ENCODE measurements at places on chromosomes 11 and 22. TPM values are rescaled to one million over a fixed set of nuclear protein-coding genes. Genes with fewer than 3 reads are reported as not detected.
A peak's percentile ranks its signal among the peaks of the same experiment; 100 is the strongest.

The MPPED2 gene
- not detected for total RNA-seq

The ABCC8 gene
- total RNA-seq, result not detected

The POGLUT3 gene
- 31.7 TPM for total RNA-seq

The CALCA gene
- not detected for total RNA-seq

The NFAM1 gene
- total RNA-seq, result not detected

The TPCN2 gene
- 3.4 TPM for total RNA-seq

The MAPK8IP1 gene
- total RNA-seq, result 6.9 TPM

The GRAP2 gene
- total RNA-seq, result not detected

The SLC5A1 gene
- not detected for total RNA-seq

The TMEM191B gene
- total RNA-seq, result 0.28 TPM

The RNH1 gene
- 143 TPM for total RNA-seq

The SCGB1D4 gene
- not detected for total RNA-seq

- H3K4me1 ChIP-seq, result no peaks in the 10 kb centered on the region
- DNase-seq, result no peak
- H3K36me3 ChIP-seq, result peaks cover 45% of the 10 kb centered on the region
- H3K27me3 ChIP-seq, result no peaks in the 10 kb centered on the region
- H3K27ac ChIP-seq, result no peak overlapping the region
- no peak overlapping the region for H3K4me3 ChIP-seq
These were observed 46.2 kb upstream of the CTTN start for GRCh38 chr11:70352100-70352499.

GRCh38 chr11:71324788-71325417 is 72.5 kb upstream of the SHANK2 start:
- H3K27ac ChIP-seq, result no peak overlapping the region
- H3K4me3 ChIP-seq, result no peak overlapping the region
- H3K27me3 ChIP-seq, result peaks cover 17% of the 10 kb centered on the region
- H3K4me1 ChIP-seq, result no peaks in the 10 kb centered on the region
- no peak for DNase-seq

GRCh38 chr11:27658535-27659236 is 41.6 kb downstream of the BDNF start:
- no peak overlapping the region for H3K4me3 ChIP-seq
- H3K4me1 ChIP-seq, result peaks cover 17% of the 10 kb centered on the region
- H3K36me3 ChIP-seq, result peaks cover 52% of the 10 kb centered on the region
- no peak for DNase-seq

GRCh38 chr11:13135385-13136271 is 126.5 kb downstream of the RASSF10 start:
- H3K4me3 ChIP-seq, result no peak overlapping the region
- DNase-seq, result peak; percentile 90
- H3K27ac ChIP-seq, result no peak overlapping the region
- H3K27me3 ChIP-seq, result no peaks in the 10 kb centered on the region
- H3K36me3 ChIP-seq, result no peaks in the 10 kb centered on the region

DNA sequence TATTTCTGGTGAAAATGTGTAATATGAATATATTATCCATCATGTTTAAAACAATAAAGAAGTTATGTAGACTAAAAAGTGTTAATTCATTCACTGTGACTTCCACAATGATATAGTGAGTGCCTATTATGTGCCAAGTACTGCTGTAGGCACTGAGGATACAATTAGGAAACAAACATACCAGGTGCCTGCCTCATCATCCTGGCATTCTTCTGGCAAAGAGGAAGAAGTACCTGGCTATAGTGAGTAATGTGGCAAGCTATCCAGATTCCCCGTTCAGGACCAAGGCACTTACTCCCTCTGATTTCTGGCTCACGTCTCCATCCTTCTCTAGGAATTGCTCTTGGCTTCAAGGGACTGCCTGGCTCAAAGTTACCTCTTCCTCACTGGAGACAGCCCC is 77.5 kb upstream of the CLMP start:
- H3K27ac ChIP-seq, result no peak overlapping the region
- DNase-seq, result no peak
- no peaks in the 10 kb centered on the region for H3K4me1 ChIP-seq

DNA sequence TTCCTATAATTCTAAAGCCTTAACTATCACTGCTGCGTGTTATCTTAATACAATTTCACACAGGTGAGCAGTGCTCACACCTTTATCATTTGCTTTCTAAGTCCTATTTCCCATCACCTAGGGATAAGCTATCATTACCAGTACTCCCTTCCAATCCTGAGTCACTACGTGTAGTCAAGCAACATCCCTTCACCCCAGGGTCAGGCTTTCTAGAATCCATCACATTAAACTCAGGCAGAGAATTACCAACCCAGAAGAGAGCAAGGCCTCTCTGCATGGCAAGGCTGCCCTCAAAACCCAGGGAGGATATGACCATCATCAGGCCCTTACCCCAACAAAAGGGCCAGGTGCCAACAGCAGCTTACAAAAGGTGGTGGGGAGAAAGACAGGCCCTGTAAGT is 9.8 kb downstream of the PACSIN2 start:
- H3K36me3 ChIP-seq, result no peaks in the 10 kb centered on the region
- peaks cover 47% of the 10 kb centered on the region for H3K4me1 ChIP-seq
- no peak overlapping the region for H3K4me3 ChIP-seq
- peak overlapping the region; percentile 11 for H3K27ac ChIP-seq
- DNase-seq, result no peak
- H3K27me3 ChIP-seq, result no peaks in the 10 kb centered on the region

DNA sequence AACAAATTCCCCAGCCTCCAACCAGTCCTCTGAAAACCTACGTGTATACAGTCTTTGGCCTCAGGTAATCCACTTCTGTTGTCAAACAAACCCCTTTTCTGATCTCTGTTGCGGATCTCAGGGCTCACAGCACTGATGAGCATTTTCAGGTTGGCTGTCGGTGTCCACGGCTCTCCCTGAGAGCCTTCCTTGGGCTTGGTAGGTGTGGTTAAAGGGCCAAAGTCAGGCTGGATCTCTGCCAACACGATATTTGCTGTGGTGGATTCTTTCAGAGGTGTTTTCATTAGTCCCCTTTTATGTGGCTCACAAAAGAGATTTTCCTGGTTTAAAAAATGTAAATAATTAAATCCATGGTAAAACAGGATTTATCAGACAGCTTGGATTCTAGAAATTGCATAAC is 2.9 kb downstream of the E2F8 start:
- H3K4me3 ChIP-seq, result no peak overlapping the region
- peaks cover 2% of the 10 kb centered on the region for H3K4me1 ChIP-seq
- H3K36me3 ChIP-seq, result no peaks in the 10 kb centered on the region
- H3K27ac ChIP-seq, result no peak overlapping the region
- DNase-seq, result no peak

DNA sequence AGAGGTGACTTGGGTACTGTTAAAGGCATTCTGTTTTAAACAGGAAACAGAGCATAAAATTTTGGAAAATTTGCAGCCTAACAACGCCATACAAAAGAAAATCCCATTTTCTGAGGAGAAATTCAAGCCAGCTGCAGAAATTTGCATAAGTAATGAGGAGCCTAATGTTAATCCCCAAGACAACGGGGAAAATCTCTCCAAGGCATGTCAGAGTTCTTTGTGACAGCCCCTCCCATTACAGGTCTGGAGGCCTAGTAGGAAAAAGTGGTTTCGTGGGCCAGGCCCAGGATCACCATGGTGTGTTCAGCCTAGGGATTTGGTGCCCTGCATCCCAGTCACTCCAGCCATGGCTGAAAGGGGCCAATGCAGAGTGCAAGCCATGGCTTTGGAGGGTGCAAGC is 1333.1 kb upstream of the TENM4 start:
- H3K36me3 ChIP-seq, result no peaks in the 10 kb centered on the region
- no peak for DNase-seq
- H3K27ac ChIP-seq, result no peak overlapping the region
- H3K27me3 ChIP-seq, result no peaks in the 10 kb centered on the region

GRCh38 chr11:119149018-119149785 is at the start of gene ABCG4:
TSS of gene ABCG4 (plus strand) at chr11:119149052. CDS start at chr11:119149966, 914 bp downstream.
- peaks cover 49% of the 10 kb centered on the region for H3K27me3 ChIP-seq
- peak within 1 kb of the TSS; percentile 66 for H3K4me3 ChIP-seq
- H3K27ac ChIP-seq, result no peak within 1 kb of the TSS
- DNase-seq, result no peak
- no peaks in the 10 kb centered on the region for H3K36me3 ChIP-seq
- H3K4me1 ChIP-seq, result 0 out of 2 replicates have a peak, but pooled peaks cover 2% of the 10 kb centered on the region

DNA sequence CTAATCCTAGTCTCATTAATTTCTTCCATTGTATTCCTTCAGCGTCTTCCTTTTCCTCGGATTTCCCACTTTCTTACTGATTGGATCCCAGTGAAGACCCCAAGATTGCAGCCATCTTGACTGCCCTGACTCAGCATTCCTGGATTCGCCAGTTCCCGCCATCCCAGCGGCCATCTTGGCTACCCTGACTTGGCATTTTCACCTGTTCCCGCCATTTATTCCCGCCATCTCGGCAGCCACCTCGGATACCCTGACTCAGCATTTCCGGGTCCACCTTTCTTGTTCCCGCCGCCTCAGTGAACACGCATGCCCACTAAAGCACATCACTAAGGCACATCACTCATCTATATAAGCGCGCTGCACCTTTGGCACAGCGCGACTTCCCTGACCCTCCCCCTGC is 13.8 kb upstream of the OR56A3 start:
- H3K4me1 ChIP-seq, result no peaks in the 10 kb centered on the region
- no peak for DNase-seq
- H3K36me3 ChIP-seq, result no peaks in the 10 kb centered on the region
- H3K27me3 ChIP-seq, result no peaks in the 10 kb centered on the region
- H3K4me3 ChIP-seq, result no peak overlapping the region

GRCh38 chr11:2084721-2085120 is 54.5 kb downstream of the IGF2 start:
- no peaks in the 10 kb centered on the region for H3K27me3 ChIP-seq
- H3K4me3 ChIP-seq, result no peak overlapping the region
- no peaks in the 10 kb centered on the region for H3K4me1 ChIP-seq
- no peaks in the 10 kb centered on the region for H3K36me3 ChIP-seq
- no peak overlapping the region for H3K27ac ChIP-seq

GRCh38 chr11:65549096-65549495 is 9.1 kb downstream of the LTBP3 start:
- no peak for DNase-seq
- H3K4me1 ChIP-seq, result no peaks in the 10 kb centered on the region
- H3K4me3 ChIP-seq, result no peak overlapping the region
- peaks cover 50% of the 10 kb centered on the region for H3K36me3 ChIP-seq

- H3K4me3 ChIP-seq, result no peak overlapping the region
- H3K4me1 ChIP-seq, result peaks cover 3% of the 10 kb centered on the region
- no peak overlapping the region for H3K27ac ChIP-seq
- H3K36me3 ChIP-seq, result no peaks in the 10 kb centered on the region
- DNase-seq, result no peak
These were observed 12.3 kb downstream of the PRR33 start for GRCh38 chr11:1879342-1879940.

DNA sequence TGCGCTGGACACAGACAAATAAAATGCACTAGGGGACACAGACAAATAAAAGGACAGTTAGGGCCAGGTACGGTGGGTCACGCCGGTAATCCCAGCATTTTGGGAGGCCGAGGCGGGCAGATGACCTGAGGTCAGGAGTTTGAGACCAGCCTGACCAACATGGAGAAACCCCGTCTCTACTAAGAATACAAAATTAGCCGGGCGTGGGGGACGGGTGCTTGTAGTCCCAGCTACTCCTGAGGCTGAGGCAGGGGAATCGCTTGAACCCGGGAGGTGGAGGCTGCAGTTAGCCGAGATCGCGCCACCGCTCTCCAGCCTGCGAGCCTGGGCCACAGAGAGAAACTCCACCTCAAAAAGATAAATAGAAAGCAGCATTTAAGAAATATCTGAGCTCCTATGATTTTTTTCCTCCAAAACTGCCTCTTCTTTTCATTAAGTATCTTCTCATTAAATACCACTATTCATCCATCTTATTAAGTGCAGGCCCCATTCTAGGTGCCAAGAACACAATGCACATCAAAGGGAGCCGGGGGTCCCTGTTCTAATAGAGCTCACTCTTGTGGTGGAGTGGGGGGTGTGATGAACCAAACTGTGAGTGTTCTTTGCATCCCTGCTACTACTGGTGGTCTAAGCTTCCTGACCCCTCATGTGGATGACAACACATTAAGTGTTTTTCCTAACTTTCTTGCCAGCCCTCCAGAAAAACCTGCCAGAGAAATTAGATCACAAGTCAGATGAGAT is 766 bp upstream of the ZNHIT2 start:
- peaks cover 19% of the 10 kb centered on the region for H3K36me3 ChIP-seq
- H3K4me3 ChIP-seq, result no peak overlapping the region
- DNase-seq, result no peak
- H3K27ac ChIP-seq, result no peak overlapping the region
- no peaks in the 10 kb centered on the region for H3K27me3 ChIP-seq

DNA sequence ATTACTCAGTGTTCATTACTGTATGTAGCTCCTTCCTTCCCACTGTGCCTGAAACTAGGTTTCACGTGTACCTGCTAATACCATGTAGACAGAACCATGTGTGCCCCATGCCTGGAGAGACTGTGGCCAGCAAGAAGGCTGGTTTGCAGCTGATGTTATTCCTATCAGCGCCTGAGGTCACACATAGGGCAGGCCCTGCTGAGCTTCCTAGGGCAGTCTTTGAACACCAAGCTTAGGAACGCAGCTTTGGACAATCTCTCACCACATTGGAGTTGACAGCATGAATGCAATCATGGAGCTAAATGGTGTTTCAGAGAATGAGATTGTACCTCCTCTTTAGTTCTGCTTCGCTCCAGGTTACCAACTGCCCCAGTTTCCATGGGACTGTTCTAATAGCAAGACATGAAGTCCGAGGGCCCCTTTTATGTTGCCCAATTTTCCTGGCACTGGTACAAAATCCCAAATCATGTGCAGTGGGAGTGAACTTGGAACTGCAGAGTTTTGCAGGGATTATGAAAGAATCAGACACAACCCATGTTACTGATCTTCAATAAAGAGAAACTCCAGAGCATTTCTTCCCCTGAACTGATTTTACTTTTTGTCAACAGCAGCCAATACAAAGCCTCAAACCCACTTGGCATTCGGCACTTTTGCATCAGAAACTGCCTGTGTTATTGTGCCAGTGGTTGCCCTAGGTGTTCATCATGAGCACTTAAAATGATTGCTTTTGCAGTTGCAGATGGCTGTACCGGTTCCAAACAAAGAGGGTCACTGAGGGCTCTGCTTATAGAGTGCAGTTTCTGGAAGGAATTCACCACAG is 154.2 kb upstream of the TTC12 start:
- no peak overlapping the region for H3K27ac ChIP-seq
- DNase-seq, result no peak
- no peaks in the 10 kb centered on the region for H3K36me3 ChIP-seq

- H3K4me3 ChIP-seq, result no peak overlapping the region
- H3K36me3 ChIP-seq, result peaks cover 9% of the 10 kb centered on the region
- H3K27ac ChIP-seq, result no peak overlapping the region
- no peaks in the 10 kb centered on the region for H3K27me3 ChIP-seq
- DNase-seq, result no peak
These were observed 31.7 kb downstream of the METTL15 start for GRCh38 chr11:28139841-28140415.

GRCh38 chr11:25993016-25993415 is 338.9 kb upstream of the ANO3 start:
- H3K4me3 ChIP-seq, result no peak overlapping the region
- H3K4me1 ChIP-seq, result no peaks in the 10 kb centered on the region
- no peak overlapping the region for H3K27ac ChIP-seq
- no peaks in the 10 kb centered on the region for H3K36me3 ChIP-seq
- no peaks in the 10 kb centered on the region for H3K27me3 ChIP-seq

GRCh38 chr11:30553521-30554110 is 32.5 kb downstream of the MPPED2 start:
- no peaks in the 10 kb centered on the region for H3K36me3 ChIP-seq
- no peaks in the 10 kb centered on the region for H3K27me3 ChIP-seq
- H3K4me1 ChIP-seq, result no peaks in the 10 kb centered on the region
- H3K4me3 ChIP-seq, result no peak overlapping the region

GRCh38 chr22:18952022-18952421 is 15.9 kb upstream of the PRODH start:
- no peak for DNase-seq
- no peak overlapping the region for H3K27ac ChIP-seq
- H3K27me3 ChIP-seq, result peaks cover 27% of the 10 kb centered on the region
- no peak overlapping the region for H3K4me3 ChIP-seq
- no peaks in the 10 kb centered on the region for H3K4me1 ChIP-seq
